Upper lobe of left lung (tissue), 6 donors: ENCODE measurements at places on chromosomes 12 and 14. TPM values are rescaled to one million over a fixed set of nuclear protein-coding genes. Genes with fewer than 3 reads are reported as not detected.
A peak's percentile ranks its signal among the peaks of the same experiment; 100 is the strongest.

DPF3 gene
- total RNA-seq = 1.3 TPM

GIT2 gene
- 62.8 TPM for total RNA-seq

SLC22A17 gene
- 6.3 TPM for total RNA-seq

IGF1 gene
- total RNA-seq = 18.1 TPM

FOXN4 gene
- total RNA-seq = not detected

MYH6 gene
- not detected for total RNA-seq

CMA1 gene
- total RNA-seq = not detected

- no peak overlapping the region for H3K27ac ChIP-seq
- H3K4me3 ChIP-seq = no peak overlapping the region
- DNase-seq = no peak
- H3K36me3 ChIP-seq = peaks cover 4% of the 10 kb centered on the region
Measured at GRCh38 chr12:16043480-16043879, 132.3 kb downstream of the DERA start.

DNA sequence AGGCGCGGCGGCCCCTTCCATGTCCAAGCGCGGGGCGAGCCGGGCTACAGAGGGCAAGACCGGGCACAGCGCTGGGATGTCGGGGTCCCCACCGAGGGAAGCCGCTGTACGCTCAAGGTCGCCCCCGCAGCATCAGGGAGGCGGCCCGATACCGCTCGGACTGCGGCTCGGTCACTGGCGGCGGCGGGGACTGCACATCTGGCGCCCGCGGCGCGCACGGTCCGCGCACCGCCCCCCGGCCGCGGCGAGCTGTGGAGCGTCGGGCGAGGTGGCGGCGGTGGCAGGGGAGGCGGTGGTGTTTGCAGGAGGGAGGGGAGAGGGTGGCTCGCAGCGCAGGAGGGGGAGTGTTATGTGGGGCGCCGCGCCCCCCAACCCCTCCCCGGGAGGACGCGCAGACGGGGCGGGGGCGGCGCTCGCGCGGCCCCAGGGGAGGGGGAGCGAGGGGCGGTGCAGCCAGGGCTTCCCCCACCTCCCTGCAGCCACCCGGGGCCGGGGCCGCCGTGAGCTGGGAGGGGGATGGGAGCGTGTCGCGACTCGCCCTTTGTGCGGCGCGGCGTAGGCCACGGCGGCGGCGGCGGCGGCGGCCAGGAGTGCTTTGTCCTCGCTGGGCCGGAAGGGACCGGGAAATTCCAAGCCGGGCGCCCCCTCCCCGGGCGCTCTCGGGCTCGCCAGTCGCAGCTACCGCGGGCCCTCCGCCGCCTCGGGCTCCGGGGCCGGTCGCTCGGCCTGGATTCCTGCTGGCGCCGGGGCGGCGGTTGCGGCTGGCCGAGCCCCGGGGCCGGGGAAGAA is at the start of gene NUAK1:
Gene NUAK1, minus strand, starts transcription at position 322 of the 789 bp plus-strand sequence. Its CDS starts 301 bp downstream, at position 21.
- peak within 1 kb of the TSS; percentile 83 for H3K27ac ChIP-seq
- H3K36me3 ChIP-seq = no peaks in the 10 kb centered on the region
- peak; percentile 50 for DNase-seq
- peaks cover 16% of the 10 kb centered on the region for H3K27me3 ChIP-seq

DNA sequence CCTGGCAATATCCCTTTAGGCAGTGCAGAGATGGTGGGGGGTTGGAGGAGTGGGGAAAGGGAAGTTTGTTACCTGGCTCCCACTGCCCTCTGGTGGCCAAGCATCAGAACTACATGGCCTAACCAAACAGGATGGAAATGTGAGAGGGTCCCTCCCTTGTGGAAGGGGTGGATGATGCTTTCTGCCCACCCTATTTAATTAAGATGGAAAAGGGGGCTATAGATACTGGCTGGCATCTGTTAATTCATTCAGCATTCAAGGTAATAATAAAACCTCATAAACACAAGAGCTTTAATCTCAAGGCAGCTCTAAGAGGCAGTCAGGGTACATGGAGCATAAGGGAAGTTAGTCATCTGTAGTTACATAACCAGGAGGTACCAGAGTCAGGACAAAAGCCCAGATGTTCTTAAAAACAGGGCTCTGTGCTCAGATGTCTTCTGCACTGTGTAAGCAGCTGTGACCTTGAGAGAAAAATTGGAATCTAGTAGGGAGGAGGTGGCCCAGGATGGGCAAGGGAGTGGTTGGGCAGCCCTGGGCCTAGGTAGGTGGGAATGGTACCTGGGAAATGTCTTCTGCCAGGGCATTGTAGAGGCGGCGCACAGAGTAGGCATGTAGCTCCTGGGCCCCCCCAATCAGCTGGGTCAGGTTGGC is 4.6 kb downstream of the AP1G2 start:
- DNase-seq = peak; percentile 50
- no peak overlapping the region for H3K4me3 ChIP-seq
- H3K36me3 ChIP-seq = peaks cover 31% of the 10 kb centered on the region
- H3K4me1 ChIP-seq = peaks cover 32% of the 10 kb centered on the region
- no peaks in the 10 kb centered on the region for H3K27me3 ChIP-seq

- no peaks in the 10 kb centered on the region for H3K36me3 ChIP-seq
- DNase-seq = no peak
- H3K27me3 ChIP-seq = no peaks in the 10 kb centered on the region
- no peaks in the 10 kb centered on the region for H3K4me1 ChIP-seq
- no peak overlapping the region for H3K27ac ChIP-seq
- H3K4me3 ChIP-seq = no peak overlapping the region
Measured at GRCh38 chr14:63308723-63309317, 9.9 kb downstream of the GPHB5 start.

- H3K4me1 ChIP-seq = no peaks in the 10 kb centered on the region
- H3K4me3 ChIP-seq = no peak overlapping the region
- H3K27me3 ChIP-seq = no peaks in the 10 kb centered on the region
- H3K27ac ChIP-seq = no peak overlapping the region
- no peaks in the 10 kb centered on the region for H3K36me3 ChIP-seq
Measured at GRCh38 chr14:66476964-66477363, 9.2 kb upstream of the CCDC196 start.

- H3K4me1 ChIP-seq = no peaks in the 10 kb centered on the region
- H3K36me3 ChIP-seq = no peaks in the 10 kb centered on the region
- DNase-seq = no peak
- no peak overlapping the region for H3K4me3 ChIP-seq
Measured at GRCh38 chr12:22117563-22118237, 71.7 kb downstream of the CMAS start.

DNA sequence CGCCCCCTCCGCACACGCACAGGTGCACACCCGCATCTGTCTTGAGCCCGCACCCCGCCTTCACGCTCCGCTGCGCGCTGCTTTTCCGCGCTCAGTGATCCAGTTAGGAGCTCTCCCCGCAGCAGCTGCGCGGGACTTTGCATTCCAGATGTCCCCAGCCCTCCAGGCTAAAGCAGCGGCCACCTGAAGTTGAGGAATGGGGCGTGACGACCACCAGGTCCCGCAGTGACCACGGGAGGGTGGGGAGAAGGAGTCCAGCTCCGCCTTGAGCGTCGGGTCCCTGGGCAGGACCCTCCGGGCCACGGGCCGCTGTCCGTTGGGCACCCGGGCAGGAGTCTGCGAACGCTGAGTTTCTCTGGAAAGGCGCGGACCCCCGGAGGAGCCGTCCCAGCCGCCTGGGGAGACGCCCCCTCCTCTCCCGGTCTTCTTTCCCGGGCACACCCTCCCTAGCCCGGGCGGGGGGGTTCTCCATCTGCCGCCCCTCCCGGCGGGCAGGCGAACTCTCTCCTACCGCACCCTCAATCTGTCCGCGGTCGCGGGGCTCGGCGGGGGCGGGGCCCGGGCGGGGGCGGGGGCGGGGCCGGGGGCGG is 334 bp upstream of the TMEM132C start:
- peak overlapping the region; percentile 34 for H3K4me3 ChIP-seq
- no peaks in the 10 kb centered on the region for H3K4me1 ChIP-seq
- DNase-seq = peak; percentile 63
- H3K36me3 ChIP-seq = no peaks in the 10 kb centered on the region
- no peak overlapping the region for H3K27ac ChIP-seq

DNA sequence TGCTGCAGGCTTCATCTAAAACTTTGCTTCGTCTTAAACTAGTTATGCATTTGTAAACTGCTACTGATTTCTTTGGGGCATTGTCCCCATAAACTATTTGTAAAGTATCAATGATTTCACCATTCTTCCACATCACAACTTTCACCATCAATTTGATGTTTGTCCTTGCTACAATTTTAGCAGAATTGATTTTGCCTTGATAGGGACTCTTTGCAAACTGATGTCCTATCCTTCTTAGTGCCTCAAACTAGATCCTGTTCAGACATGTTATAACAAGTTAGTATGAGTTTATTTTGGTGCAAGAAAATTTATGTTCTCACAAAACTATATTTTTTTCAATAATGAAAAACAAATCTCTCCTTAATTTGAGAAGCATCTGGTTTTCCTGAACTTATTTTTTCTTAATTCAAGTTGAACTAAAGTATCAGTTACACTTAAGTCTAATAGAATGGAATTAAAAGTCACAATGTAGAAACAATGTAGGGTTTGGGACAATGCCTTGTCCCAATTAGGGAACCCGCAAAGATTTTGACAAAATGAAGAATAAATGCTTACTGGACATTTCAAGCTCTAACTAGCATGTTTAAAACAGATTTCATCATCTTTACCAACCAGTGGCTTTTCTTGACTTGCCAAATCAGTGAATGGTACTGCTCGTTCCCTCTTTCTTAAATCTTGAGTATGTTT is 10.1 kb upstream of the ARID4A start:
- H3K27ac ChIP-seq = no peak overlapping the region
- H3K4me3 ChIP-seq = no peak overlapping the region
- peaks cover 14% of the 10 kb centered on the region for H3K4me1 ChIP-seq
- H3K27me3 ChIP-seq = no peaks in the 10 kb centered on the region
- peaks cover 18% of the 10 kb centered on the region for H3K36me3 ChIP-seq

DNA sequence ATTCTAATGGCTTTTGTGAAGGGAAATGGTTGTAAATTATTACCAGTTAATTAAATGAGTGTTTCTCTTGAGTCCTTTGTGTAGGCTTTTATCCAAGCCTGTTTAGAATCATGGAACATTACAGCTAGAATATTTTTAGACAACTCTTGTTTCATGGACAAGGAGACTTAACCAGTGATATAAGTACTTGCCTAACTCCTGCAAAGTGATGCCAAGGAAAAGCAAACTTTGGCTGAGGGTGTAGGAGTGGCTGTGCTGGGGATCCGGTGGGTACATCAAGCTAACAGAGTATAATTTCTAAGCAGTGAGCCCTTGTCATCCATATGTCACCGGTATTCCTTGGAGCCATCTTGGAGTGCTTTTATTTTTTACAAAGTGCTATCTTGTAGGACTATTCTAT is 61.5 kb downstream of the PRKCH start:
- DNase-seq = no peak
- peak overlapping the region; percentile 31 for H3K27ac ChIP-seq
- H3K4me1 ChIP-seq = peaks cover 11% of the 10 kb centered on the region
- H3K27me3 ChIP-seq = no peaks in the 10 kb centered on the region

DNA sequence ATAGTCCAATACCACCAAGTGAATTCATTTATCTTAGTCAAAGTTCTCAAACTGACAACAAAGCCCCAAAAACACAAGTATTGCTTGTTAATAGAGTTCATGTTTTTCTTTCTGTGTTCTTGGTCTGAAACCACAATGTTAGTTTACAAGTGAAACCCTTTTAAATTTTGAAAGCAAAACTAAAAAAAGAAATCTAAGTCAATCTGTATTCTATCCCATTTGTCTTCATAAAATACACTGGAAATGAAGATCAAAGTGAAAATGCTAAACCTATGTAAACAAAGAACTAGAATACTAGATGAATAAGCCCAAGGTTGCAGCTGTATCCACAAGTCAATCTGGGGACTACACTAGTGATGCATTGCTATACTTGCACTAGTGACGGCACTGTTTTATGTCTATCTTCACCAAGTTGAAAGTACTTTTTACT is 10.4 kb downstream of the MAP4K5 start:
- no peaks in the 10 kb centered on the region for H3K27me3 ChIP-seq
- H3K36me3 ChIP-seq = no peaks in the 10 kb centered on the region
- H3K4me3 ChIP-seq = no peak overlapping the region
- H3K27ac ChIP-seq = peak overlapping the region; percentile 55
- H3K4me1 ChIP-seq = peaks cover 30% of the 10 kb centered on the region
- no peak for DNase-seq

GRCh38 chr14:53537422-53538315 is 384.5 kb upstream of the DDHD1 start:
- H3K27ac ChIP-seq = no peak overlapping the region
- H3K27me3 ChIP-seq = no peaks in the 10 kb centered on the region
- H3K36me3 ChIP-seq = no peaks in the 10 kb centered on the region
- peaks cover 9% of the 10 kb centered on the region for H3K4me1 ChIP-seq

- no peaks in the 10 kb centered on the region for H3K4me1 ChIP-seq
- H3K4me3 ChIP-seq = no peak overlapping the region
Measured at GRCh38 chr14:66910311-66910840, 278.9 kb upstream of the GARIN2 start.

GRCh38 chr14:101908795-101909194 is 55.6 kb upstream of the DYNC1H1 start:
- no peaks in the 10 kb centered on the region for H3K4me1 ChIP-seq
- no peak for DNase-seq
- no peak overlapping the region for H3K4me3 ChIP-seq

DNA sequence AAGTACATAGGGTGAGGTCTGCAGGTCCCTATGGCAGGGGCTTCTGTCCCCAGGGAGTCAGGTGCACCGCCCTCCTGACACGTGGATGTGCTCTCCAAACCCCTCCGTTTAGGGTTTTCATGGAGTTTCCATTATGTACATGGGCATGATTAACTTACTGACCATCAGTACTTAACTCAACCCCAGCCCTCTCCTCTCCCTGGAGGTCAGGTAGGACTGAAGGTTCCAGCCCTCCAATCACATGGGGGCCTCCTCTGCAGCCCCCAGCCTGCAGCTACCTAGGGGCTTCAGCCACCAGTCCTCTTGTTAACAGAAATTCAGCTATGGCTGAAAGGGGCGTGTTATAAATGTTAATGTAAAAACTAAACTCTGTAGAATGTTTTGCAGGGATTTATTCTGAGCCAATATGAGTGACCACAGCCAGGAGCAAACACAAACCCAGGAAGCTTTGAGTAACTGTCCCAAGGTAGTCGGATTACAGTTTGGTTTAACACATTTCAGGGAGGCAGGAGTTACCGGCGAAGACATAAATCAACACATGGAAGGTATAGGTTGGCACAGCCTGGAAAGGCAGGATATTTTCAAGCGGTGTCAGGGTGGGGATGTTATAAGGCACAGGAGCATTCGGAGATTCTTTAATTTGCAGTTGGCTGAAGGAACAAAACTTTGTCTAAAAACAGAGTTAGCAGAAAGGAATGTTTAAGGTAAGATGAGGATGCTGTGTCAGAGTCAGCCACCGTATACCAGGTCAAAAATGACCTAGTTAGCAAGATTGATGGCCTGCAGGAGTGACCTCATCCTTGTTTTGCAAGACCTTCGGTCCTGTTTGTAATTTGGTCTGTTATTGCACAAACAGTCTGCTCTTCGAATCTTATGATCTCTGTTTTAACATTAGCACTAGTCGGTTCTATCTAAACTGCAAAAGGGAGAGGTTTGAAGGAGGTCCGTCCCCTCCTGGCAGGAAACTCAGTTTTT is 75.2 kb downstream of the TNFAIP2 start:
- H3K27me3 ChIP-seq = no peaks in the 10 kb centered on the region
- peak overlapping the region; percentile 48 for H3K27ac ChIP-seq
- no peaks in the 10 kb centered on the region for H3K36me3 ChIP-seq
- DNase-seq = no peak
- H3K4me3 ChIP-seq = no peak overlapping the region

- no peaks in the 10 kb centered on the region for H3K36me3 ChIP-seq
- no peaks in the 10 kb centered on the region for H3K27me3 ChIP-seq
- no peak overlapping the region for H3K27ac ChIP-seq
- no peaks in the 10 kb centered on the region for H3K4me1 ChIP-seq
Measured at GRCh38 chr12:70443062-70443673, 77.1 kb downstream of the KCNMB4 start.
